ENCODE measurements at places on chromosomes 5 and 9.

DNA sequence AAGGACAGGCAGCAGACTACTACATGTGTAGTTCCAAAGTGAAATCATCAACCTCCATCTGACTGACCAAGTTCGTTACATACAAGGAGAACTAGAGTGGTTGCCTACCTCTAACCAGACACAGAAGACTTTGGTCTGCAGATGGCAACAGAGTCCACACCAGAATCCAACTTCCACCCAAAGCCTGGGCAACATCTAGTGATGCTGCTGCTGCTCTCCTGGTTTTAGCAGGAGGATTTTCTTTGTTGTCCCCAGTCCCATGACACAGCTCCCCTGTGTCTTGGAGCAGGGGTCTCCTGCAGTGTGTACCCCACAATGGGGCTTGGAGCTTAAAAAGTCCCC is 46.4 kb upstream of the APC start:
- no peak for DNase-seq

GRCh38 chr9:137204731-137205125 is 720 bp downstream of the TMEM203 start:
- DNase-seq: no peak

DNA sequence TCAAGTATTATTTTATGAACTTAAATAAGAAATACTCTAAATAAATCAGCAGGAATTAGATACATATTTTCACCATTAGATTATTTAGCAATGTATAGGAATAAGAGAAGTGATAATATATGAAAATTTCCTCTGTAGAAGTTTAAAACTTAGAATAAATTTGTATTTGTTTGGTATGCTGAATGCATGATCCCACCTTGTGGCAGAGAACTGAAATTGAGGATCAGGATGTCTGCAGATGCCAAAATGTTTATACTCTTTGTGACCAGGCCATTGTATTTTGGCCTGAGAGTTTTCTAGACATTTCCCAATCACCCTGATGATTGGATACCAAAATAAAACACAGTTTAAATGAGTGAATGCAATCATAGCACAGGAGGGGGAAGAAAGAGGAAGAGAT is 6.3 kb downstream of the TYRP1 start:
- no peak for DNase-seq

GRCh38 chr9:70601000-70601951 is 186.8 kb upstream of the KLF9 start:
- DNase-seq: no peak

DNA sequence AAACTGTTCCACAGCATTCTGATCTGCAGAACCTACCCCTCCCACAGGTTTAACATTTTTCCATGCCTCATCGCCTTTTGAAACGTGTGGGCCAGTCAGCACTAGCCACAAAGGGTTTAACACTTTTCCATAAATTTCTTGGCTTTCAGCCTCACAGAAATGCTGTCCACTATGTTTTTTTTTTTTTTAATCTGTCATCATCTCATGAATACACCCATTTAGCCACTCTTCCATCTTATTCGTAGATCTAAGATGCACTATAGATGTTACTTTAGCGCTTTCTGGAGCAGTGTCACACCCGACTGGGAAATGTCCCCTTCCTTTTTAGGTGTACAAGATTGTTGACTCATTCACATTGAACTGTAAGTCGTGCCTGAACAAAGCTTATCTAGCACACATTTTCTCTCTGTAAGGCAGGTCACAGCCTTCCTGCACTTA is 62.3 kb downstream of the GCNT1 start:
- DNase-seq: no peak

Data from RWPE2 (cell line).